ENCODE measurements at places on chromosomes 3 and 15.

DNA sequence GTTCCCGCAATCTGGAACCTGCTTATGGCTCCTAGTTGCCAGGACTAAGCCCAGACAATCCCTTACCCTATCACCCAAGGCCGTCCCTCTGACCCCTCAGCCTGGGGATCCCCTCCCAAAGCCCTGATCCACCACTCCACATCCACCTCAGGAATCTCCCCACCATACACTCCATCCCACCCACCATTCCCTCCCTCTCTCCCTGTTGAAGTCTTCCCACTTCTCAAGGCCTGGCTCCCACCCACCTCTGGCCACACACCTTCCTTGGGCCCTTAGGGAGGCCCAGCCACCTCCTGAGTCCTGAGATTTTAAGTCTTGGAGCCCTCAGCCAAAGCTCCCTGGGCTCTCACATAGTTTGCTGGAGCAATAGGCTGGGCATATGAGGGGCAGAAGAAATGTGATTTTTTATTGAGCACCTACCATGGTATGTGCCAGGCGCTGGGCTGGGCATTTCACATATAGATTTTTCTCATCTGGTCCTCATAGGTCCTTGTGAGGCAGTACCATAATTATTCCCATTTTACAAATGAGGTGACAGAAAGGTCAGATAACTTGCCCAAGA lies 48.1 kb downstream of the HCN4 start:
- DNase-seq = no peak

DNA sequence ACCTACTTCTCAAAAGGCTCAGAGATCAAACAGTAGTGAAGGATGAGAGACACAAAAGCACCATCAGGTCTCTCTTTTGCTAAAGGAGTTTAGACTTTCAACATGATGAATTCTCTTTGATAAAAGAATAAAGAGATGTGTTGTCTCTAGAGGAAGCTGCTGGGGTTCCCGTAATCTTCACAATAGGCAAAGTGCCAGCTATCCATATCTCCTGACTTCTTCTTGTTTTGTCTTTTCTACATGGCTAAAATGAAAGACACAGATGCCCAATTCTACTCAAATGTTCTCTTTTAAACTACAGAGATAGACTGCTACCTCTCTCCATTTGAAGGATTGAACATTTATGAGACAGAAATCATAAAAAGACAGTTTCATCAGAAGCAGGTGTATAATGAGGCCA lies 38.4 kb upstream of the TUSC7 start:
- no peak for DNase-seq

DNA sequence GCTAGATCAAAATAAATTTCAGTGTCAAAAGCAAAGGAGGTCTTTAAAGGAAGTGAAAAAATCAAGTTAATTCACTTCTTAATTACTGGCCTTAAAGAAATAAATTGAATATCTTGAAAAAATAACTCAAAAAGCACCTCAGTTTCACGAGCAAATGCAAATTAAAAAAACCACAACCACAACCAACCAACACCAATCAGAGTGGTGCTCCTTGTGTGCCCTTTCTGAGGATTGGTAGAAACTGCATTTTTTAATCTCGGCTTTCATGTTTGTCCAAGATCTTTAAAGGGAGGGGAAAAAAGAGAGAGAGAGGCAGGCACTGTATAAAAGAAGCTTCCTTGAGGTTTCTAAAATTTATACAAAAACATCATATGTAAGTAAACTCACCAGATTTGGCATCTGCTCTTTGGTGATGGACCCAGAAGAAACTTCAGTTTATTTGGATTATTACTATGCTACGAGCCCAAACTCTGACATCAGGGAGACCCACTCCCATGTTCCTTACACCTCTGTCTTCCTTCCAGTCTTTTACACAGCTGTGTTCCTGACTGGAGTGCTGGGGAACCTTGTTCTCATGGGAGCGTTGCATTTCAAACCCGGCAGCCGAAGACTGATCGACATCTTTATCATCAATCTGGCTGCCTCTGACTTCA lies at the start of gene GPR15:
GPR15 (plus strand) TSS at position 357 of the 653 bp plus-strand sequence; CDS start at position 413, 56 bp downstream.
- no peak for DNase-seq

DNA sequence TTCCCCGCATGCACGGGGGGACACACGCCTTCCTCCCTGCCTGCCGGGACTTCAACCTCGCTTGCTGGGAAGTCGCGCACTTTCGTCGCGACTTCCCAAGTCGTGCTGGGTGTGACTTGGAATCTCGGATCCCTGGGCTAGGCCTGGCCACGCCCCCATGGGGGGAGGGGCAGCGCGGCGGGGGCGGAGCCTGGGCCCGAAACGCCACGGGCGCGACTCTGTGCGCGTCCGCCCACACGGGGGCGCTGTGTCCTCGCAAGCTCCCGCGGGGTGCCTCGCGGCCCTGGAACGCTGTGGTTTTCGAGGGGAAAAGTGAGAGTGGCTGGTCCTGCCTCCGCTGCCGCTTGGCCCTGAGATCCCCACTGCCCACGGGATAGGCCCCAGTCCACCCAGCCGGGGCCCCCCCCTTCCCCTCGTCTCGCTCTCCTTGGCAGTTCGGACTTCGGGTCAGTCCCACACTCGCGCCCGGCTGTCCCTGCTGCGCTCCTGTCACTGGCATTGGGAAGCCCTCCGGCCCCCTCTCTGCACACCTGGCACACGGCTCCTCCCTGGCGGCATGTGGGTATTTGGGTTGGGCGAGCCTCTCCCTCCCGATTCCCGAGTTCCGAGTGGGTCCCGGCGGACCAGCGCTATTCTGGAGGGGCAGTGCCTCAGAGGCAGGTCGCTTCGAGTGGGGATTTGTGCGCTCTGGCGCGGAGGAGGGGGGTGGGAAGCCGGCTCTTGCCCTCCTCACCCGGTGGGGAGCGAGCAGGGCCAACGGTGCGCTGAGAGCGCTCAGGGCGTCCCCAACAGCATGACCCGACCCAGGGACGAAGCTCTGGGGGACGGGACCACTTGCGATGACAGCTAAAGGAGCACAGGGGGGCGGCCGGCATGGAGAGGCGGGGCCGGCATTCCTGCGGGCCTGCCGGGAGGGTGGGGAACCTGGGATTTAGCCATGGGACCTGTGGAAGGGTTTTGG lies 23.6 kb downstream of the SEC61A1 start:
- DNase-seq = peak; percentile 78

- no peak for DNase-seq
These were observed 86.7 kb downstream of the VGLL4 start for GRCh38 chr3:11556851-11557644.

DNA sequence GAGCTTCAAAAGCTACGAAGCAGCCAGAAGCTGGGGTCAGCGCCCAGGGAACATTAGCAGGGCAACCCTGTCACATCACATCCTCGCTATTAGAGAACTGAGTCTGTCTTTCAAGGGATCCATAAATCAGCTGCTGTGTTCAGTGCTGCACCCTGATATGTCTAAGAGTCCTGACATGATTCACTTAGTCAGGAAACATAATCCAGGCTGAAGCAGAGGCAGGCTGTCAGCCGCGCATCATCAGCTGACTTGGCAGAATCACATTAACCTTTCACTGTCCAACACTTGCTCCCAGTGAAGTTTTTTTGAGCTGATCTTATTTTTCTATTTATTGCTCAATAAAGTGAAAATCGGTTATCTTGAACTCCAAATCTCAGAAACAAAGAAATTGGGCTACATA lies 23.5 kb downstream of the MYH15 start:
- no peak for DNase-seq

GRCh38 chr3:33883538-33883950 lies 85.1 kb downstream of the PDCD6IP start:
- no peak for DNase-seq

GRCh38 chr15:62475591-62475990 lies 310.5 kb upstream of the C2CD4B start:
- no peak for DNase-seq

- DNase-seq = no peak
These were observed 9.5 kb upstream of the MESP2 start for GRCh38 chr15:89766357-89767311.

- no peak for DNase-seq
These were observed 143.9 kb upstream of the UMPS start for GRCh38 chr3:124586126-124587052.

DNA sequence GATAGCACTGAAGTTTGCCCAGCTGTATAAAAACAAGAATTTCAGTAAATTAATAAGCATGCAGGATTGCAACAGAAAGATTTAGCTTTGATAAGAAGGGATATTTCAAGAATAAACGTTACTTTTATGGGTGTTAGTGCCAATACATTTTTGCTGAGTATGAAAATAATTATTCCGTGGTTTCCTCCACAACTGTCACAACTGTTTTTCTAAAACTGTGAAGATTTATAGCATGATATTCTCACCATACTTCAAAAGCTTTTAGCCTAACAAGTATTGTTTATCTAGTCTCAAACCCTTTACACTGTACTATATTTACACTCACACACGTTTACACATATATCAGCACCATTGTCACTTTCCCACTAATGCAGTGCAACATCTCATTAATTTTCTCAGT lies 200.5 kb downstream of the TPRG1 start:
- no peak for DNase-seq

- no peak for DNase-seq
These were observed 34.0 kb upstream of the SLC6A11 start for GRCh38 chr3:10781981-10782380.

- no peak for DNase-seq
These were observed 21.7 kb downstream of the ZDHHC3 start for GRCh38 chr3:44954304-44954703.

DNA sequence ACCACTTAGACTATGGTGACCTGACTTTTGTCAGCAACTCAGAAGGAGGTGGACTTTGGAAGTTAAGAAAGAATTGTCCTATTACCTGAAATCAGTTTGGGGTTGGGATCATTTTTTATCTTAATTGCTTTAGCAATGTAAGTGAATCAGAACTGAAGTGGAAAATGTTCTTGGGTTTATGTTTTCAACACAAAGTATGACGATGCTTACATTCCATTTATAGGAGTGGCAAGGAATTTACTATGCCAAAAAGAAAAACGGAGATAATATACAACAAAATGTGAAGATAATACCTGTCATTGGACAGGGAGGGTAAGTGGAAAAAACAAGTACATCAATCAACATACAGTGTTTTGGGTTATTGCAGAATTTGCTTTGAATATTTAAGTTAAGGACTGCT lies 116.1 kb downstream of the PDE8A start:
- no peak for DNase-seq

GRCh38 chr15:88656760-88657221 lies 18.0 kb downstream of the ISG20 start:
- DNase-seq = no peak

DNA sequence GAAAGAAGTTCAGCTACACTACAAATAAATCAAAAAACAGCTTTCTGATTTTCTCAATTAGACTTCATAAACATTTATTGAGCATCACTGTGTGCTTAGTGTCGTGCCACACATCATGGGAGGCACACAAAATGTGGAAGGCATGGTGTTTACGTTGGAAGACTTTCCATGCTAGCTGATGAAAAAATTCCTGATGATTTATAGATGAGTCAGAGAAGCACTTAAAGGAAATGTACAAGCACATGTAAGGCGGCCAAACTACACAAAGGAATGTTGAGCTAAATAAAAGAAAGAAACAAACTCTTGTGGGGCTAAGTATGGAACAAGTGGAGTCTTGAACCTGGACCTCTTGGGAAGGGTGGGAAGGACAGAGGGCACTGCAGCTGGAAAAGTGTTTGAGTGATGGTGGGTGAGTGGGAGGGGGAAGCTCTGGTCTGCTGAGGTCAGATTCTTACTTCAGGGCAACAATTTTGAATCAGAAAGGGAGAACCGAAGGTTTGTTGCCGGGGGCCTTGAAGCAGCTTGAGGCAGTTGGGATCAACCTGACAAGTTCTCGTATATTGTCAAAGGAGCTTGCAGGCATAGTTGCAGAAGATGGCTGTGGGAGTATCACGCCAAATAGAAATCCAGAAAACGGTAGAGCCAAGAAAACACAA lies 66.9 kb downstream of the FOXB1 start:
- DNase-seq = no peak

GRCh38 chr3:15646851-15647511 lies 45.4 kb downstream of the BTD start:
- DNase-seq = no peak

GRCh38 chr3:113021471-113021870 lies 30.7 kb downstream of the GTPBP8 start:
- no peak for DNase-seq

- no peak for DNase-seq
These were observed 53.5 kb downstream of the TLE3 start for GRCh38 chr15:70044168-70044567.

GRCh38 chr15:28975766-28976179 lies 90.0 kb downstream of the APBA2 start:
- peak; percentile 64 for DNase-seq

DNA sequence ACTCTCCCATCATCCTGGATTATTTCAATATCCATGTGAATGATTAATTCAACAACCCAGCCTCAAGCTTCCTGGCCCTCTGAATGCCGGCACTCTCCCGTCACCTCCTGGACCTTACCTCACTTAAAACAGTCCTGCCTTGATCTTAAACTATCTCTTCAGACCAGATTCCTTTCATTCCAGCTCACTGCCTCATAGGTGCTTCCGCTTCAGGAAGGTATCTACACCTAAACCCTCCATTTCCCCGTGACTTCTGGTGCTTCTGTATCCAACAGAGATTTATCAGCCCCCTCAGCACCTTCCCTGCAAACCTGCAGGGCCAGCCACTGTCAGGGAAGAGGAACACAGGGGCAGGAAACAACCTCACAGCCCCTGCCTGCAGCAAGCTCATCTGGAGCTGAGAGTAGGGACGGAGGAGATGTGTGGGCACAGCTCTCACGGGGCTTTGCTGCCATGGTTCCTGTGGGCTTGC lies 98.9 kb upstream of the TJP1 start:
- DNase-seq = no peak

DNA sequence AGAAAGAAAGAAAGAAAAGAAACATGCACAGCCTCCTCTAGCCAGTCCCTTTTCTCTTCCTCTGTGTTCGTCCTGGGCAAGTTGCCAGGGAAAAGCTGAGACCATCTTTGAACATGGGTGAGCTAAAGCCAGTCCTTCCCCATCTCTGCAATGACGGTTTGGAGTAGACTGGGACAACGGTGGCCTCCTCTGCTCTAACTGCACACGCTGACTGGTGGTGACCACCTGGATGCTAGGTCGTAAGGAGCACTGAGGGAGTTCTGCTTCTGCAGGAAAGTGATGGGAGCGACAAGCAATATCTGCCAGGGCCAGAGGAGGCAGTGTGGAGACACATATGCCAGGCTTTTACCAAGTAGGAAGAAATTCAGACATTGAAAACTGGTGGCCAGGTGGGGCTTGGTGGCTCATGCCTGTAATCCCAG lies 111.7 kb downstream of the NUP210 start:
- DNase-seq = no peak

DNA sequence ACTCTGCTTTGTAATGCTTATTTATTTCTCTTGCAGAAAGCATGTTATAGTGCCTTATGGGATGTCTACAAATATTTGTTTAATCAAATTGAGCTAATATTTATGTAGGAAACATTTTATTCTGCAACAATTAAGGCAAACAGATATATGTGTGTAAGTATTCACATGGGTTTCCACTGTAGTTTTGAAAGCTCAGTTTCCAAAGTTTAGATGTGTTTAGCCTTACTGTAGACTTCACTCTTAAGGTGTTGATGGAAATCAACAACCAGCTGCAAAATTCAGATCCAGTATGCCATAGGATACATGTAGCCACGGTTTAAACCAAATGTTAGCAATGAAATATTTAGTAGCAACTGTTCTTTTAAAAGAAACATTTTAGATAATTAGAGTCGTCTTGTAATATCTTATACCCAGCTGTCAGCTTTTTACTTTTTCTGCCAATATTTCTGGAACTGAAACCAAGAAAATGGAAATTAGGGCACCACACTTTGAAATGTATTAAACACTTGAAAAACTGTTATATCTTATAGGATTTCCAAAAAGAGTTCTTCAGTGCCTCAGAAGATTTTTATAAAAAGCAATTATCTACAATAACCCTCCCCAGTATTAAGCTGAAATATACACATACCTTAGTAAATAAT lies 18.5 kb downstream of the PIK3CA start:
- DNase-seq = no peak

GRCh38 chr15:90873488-90873997 lies 5.2 kb downstream of the FURIN start:
- no peak for DNase-seq

All from T follicular helper cell (primary cell).